ENCODE measurements at places on chromosomes 5 and 9.
A peak's percentile ranks its signal among the peaks of the same experiment; 100 is the strongest.

DNA sequence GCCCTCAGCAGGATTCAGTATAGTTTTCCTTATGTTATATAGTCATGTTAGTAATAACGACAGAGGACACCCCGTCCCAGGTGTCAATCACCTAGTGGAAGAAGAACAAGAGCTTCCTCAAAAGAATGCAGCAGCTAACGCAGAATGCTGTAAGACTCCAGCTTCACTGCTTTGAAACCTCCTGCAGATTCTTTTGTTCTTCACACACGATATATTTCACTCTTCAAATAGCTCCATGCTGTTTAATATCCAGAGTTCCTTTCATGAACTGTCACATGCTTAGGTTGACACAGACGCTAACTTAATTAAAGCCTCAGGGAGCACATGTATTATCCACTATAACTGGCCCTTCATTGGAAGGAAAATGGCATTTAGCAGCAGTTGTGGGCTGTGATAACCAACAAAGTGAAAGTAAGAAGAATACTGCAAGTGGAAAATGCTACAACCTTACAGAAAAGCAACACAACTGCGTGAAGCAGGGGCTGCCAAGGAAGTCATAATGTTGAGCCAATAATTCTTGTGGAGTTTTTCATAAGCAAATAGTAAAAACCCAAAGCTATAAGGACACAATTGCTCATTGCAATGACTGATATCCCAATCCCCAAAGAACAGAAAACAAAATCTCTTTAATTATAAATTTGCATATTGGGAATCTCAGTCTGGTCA is 387.5 kb downstream of the PLK2 start:
- no peak for DNase-seq

GRCh38 chr9:127185181-127185580 is 62.7 kb upstream of the ANGPTL2 start:
- no peak for DNase-seq

- DNase-seq: no peak
Measured at GRCh38 chr5:6522331-6522730, 73.7 kb downstream of the UBE2QL1 start.

DNA sequence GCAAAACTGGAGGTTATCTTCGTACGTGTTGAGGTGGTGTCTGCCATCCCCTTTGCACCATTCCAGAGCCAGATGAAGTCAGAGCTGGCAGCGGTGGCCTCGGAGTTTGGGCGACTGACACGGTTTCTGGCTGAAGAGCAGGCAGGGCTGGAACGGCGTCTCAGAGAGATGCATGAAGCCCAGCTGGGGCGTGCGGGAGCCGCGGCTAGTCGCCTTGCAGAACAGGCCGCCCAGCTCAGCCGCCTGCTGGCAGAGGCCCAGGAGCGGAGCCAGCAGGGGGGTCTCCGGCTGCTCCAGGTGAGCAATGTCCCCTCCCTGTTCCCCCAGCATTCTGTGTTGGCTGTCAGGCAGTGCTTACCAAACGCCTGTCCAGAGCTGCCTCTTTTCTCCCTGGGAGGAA is 9.5 kb downstream of the TRIM41 start:
- no peak for DNase-seq

DNA sequence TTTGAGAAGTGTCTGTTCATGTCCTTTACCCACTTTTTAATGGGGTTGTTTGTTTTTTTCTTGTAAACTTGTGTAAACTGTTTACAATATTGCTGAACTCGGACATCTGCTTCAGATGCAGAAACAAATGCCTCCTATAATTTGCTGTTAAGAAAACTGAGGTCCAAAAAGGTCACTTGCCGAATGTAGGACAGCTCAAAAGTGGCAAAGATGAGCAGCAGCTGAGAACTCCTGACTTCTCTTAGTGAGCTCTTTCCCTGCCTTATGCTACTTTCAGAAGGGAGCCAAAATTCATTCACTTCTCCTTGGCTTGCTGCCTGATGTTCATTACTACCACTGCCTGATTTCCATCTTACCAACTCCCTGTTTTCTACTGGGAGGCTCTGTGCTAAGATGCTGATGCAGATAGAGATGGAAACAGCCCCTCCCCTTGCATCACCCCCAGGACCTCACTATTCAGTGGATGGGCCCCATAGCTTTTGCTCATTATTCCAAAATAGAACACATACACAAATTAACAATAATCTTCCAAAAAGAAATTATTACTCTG is 60.1 kb downstream of the SEMA6A start:
- DNase-seq: no peak

GRCh38 chr9:101235105-101235866 is 149.5 kb downstream of the BAAT start:
- DNase-seq: no peak

DNA sequence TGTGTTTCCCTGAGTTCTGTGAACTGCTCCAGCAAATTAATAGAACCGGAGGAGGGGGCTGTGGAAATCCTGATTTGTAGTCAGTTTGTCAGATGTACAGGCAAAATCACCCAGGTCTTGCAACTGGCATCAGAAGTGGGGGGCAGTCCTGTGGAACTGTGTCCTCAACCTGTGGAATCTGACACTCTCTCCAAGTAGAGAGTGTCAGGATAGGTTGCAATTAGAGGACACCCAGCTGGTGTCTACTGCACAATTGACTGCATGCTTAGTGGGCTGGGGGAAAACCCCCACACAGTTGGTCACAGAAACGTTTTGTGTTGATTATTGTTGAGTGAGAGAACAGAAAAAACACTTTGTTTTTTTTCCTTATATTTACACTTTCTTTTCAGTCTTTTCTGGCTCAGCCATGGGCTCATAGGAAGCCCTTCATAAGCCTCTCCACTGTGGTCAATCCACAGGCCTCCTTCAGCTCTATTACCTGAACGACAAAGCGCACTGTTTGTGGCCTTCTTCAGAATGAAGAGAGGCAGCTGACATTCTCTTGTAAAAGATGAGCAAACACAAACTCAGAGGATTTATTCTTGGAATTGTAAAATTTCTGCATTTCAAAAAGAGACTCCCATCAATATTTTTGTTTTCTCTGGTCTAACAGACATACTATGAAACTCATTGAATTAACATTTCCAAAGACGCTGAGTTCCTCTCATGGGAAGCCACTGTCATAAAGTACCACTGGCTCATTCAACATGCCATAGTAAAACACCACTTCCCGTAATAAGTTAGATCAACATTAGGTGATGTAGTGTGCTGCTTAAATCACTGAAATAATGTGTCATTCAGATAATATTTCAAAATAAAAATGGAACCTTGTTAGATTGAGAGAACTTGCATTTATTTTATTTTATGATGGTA is 348.9 kb upstream of the RFX3 start:
- no peak for DNase-seq

DNA sequence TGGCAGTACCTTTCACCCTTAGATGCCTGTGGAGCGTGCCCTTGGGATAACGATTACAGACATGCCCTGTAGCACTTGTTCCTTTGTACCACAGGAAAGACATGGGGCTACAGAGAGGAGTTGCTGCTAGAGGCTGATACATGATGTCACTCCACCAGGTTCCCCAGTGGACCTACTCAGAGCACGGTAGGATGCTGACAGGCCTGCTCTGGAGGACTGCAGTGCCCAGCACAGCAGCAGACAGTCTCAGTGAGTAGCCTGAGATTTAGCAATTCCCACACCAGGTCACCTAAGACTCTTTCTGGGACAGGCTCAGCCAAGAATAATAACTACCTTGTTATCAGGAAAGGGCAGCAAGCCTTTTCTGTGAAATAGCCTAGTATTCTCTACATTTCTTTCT is 28.8 kb downstream of the PDE4D start:
- no peak for DNase-seq

DNA sequence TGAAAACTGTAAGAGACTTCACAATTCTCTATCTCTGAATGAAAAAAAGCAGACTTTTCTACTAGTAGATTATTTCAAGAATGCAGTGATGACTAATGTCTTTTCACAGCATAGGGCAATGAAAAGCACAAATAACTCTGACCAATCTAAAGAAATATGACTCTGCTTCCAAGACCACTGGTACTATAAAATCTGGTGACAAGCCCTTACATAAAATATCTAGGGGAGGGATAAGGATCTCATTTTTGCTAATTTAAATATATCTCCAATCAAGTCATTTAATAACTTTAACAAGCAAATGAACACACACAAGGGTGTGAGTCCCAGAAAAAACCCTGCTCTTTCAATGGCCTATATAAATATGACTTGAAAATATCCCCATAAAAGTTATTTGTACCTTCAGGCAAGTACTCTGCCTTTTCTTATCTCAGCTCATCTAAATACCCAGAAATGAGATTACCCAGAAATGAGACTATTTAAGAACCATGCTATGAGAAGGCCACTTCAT is 105.2 kb downstream of the GNAQ start:
- no peak for DNase-seq

GRCh38 chr9:24436761-24437160 is 108.9 kb downstream of the IZUMO3 start:
- no peak for DNase-seq

DNA sequence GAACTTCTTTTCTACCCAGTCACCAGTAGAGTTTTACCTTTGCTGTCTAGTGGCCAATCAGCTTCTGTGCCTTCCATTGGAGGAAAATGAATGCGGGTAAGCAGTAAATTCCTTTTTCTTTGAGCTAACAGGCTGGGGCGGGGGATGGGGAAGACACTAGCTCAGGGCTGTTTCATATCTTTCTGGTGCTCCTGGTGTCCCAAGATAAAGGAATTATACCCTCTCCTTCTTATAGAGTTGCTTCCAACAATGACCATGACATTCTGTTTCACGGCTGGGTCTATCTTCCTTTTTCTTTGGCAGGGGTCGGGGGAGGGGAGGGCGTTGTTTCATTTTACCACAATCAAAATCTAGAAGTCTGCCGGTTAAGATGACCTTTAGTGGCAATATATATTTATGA is 51.2 kb upstream of the RPS23 start:
- no peak for DNase-seq

GRCh38 chr9:32180597-32180996 is 203.8 kb upstream of the ACO1 start:
- no peak for DNase-seq

DNA sequence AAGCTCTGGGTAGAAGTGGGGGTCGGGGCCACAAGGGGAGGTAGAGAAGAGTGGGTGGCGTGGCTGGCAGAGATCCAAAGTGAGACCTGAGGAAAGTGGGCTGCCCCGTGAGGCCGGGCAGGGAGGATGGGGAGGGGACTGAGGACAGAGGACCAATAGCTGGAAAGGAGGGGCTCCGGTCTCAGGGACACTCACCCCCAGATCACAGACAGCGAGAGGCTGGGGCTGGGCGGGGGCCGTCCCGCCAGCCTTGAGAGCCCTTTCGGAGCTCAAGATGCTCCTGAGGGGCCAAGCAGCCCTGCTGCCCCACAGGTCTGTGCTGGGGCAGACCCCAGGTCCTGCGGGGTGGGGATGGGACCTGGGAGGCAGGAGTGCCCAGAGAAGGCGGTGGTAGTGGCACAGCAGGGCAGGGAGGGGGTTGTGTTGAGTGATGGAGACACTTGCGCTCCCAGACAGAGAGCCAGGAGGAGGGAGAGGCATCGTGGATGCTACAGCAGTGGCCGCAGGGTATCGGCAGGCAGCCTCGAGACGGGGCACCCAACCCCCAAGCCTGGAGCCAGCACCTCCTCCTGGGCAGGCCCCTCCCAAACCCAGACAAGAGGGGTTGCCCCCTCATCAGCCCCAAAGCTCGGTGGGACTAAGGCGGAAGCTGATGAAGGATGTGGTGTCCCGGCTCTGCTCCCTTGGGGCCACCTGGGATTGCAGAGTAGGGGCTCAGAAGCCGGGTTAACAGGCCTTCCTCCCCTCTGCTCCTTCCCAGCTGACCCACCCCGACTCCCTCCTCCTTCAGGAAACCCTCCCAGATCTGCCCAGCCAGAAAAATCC is 3.4 kb downstream of the SARDH start:
- no peak for DNase-seq

DNA sequence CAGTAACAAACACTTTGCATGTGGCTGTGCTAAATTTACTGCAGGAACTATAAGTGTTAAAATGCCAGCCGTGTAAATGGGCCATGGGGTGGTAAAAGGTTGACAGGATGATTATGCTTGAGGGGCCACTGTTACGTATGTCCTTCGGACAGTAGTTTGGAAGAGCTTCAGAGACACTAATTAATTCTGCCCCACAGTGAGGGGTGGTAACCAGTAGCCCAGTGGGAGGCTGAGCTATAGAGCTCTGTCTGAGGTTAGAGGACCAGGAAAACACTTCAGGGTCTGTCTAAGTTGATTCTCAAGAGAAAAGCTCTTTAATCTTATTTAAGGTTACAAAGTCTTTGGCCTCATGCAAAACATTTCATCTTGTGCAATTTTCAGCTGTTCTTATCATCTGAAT is 176.6 kb downstream of the DMRTA1 start:
- no peak for DNase-seq

GRCh38 chr9:129028192-129028966 is at the start of gene SH3GLB2:
Gene SH3GLB2 (minus strand): TSS chr9:129028331. CDS start chr9:129028154, 177 bp downstream.
- peak; percentile 95 for DNase-seq

DNA sequence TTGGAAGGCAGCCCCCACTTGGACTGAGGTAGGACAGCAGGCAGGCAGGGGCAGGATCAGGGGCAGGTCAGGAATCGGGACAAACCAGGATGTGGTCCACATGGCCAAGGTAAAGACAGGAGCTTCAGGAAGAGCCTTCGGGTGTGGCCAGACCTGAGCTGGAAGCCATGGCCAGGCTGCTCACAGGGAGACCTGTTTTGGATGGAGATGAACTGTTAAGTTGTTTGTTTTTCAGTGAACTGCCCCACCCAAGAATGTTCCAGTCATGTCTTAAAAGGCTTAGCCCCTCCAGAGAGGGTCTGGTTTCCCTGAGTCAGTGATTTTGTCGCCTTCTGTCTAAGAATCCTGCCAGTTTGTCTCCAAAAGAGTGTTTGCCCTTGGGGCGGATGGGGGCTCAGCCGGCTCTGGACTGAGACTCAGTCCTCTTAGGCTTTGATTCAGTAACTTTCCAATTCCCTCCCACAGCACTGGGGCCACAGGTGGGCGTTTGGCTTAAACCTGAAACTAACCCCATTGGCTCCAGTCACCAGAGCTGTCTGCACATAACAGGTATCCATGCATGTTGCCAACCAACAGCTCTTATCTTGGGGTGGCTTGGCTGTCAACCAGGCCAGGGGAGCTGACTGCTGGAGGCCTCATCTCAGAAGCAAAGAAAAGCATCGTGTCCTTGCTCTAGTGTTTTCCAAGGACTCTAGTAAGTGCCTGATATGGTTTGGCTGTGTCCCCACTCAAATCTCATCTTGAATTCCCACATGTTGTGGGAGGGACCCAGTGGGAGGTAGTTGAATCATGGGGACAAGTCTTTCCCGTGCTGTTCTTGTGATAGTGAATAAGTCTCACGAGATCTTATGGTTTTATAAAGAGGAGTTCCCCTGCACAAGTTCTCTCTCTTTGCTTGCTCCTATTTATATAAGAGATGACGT is 11.3 kb upstream of the ANKH start:
- no peak for DNase-seq
